EH (cell line): ENCODE measurements at places on chromosomes 7 and 10.

DNA sequence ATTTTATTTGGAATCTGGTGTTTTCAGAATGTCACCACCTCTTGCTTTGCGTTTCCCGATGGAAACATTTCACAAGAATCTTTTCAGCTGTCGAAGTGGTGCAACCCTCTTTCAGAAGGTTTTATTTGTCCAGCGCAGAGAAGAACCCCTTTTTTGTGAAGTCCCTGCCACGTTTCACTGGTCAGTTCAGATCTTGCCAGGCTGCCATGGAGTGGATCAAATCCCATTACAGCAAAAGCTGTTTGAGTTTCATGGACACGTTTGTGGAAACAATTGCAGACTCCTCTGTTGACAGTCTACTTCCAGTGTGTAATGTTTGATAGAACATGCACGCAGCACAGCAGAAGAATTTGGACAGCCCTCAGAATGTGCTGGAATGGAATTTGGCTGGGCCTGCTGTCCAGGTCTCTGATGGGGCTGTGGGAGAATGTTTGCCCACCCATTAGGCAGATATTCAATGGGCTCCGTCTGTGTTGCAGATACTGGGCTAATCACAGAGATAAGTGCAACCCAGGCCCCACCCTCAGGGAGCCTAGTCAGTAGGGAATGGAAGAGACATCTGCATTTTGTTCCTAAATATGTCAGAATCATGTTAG is 143.2 kb downstream of the GRK5 start:
- peak; percentile 45 for DNase-seq

DNA sequence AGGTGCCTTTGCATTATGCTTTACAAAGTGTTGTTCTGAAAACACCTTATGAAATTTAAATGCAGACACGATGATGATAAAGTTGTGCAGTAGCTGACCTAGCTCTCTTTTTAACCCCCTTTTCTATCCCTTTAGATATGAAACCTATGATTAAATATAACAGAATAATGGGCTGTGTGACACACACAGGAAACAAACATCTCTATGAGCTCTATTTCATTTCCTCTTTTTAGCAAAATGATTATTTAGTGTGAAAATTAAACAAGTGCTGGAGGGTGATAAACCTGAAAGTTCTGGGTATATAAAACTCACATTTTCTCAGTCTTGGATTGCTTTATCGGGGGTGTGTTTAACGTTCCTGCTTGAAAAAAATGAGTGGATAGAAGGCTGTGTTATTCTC is 1310.5 kb upstream of the CELF2 start:
- no peak for DNase-seq

DNA sequence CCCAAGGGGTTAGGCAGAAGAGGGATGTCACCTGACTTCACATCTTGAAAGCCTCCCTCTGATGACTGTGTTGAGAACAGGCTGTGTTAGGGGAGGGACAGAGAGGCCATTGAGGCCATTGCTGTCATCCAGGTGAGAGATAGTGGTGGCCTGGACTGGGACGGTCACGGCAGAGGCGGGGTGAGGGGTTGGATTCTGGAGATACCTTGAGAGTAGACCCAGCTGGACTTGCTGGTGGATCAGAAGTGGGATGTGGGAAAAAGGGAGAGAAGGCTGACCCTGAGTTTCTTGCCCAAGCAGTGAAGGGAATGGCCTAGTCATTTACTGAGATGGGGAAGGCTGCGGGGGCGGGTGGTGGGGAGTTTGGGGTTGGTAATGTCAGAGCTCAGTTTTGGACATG is 13.6 kb downstream of the MTURN start:
- no peak for DNase-seq

DNA sequence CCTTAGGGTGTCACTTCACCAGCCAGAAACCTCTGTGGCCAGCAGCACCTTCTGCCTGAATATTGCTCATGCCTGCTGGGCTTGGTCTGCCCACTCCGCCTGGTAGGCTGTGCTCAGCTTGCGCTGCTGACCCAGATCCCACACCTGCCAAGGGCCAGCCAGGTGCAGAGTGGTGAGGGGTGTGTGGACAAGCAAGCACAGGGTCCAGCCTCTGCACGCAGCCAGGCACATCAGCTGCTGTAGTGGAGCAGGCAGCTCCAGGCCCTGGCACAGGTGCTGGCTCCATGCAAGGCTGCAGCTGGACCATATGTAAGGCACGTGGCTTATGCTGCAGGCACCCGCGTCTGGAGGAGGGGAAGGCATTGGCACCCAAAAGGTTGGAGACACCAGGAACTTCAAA is 567.4 kb downstream of the INHBA start:
- no peak for DNase-seq

- no peak for DNase-seq
These were observed 86.3 kb upstream of the NPS start for GRCh38 chr10:127462643-127463295.

- no peak for DNase-seq
These were observed 5.9 kb upstream of the LFNG start for GRCh38 chr7:2513702-2514101.

DNA sequence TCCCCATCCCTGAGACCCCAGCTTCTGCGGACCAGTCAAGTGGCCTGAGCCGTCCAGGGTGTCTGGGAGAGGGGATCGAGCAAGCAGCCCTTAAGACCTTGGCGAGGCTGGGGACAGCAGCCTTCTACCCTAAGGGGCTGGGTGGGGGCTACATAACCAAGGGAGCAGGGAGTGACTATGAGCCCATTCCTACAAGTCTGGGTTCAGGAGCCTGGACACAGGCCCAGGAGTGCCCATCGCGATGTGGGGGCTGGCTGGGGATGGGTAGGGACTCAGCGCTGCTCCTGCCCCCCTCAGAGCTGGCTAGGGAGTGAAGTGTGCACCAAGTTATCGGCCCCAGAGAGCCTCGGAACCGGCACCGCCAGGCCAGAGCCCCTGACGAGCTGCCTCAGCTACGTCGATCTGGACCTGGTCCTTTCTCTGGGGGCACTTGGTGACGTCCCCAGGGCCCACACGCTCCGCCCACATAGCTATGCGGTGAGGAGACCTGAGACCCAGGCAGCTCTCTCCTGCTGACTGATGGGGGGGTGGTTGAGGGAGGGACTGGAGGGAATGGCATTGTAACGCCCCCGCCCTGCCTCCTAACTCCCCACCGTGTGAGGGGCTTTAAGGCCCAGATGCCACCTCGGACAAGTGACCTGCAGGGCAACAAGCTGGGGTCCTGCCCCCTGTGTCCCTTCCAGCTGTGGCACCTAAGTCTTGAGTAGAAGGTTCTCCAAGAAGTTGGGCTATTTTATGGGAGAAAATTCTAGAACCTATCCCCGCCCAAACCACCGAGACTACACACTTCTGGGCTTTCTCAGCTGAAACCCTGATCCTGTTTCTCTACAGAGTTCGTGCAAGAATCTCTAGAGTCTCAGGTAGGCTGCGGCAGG is 2.5 kb downstream of the SAP25 start:
- peak; percentile 27 for DNase-seq

DNA sequence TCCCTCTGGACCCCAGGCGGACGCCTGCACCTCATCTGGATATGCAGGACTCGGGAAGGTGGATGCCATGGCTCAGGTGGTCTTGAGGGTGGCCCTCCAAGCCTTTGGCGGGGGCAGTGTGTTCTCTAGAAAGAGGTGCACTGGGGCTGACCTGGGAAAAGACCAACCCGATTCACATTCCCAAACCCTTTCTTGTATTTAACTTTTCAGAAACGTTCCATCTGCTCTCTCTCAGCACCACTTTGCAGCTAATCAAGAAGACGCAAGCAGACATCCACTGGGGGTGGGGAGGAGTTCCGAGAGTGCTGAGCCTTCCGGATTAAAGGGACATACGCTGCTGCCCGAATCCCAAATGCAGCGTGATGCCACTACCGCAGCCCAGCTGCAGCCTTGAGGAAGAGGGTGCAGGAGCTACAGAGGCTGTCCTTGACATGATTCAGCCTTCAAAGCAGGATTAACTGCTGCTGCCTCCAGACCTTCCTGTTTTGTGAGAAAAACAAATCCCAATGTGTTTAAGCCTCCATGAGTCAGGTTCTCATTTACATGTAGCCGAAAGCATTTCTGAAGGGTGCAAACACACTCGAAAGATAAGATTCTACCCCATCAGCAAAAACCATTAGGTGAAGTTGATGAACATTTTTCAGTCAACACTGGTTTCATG is 39.9 kb downstream of the RBM17 start:
- peak; percentile 66 for DNase-seq

DNA sequence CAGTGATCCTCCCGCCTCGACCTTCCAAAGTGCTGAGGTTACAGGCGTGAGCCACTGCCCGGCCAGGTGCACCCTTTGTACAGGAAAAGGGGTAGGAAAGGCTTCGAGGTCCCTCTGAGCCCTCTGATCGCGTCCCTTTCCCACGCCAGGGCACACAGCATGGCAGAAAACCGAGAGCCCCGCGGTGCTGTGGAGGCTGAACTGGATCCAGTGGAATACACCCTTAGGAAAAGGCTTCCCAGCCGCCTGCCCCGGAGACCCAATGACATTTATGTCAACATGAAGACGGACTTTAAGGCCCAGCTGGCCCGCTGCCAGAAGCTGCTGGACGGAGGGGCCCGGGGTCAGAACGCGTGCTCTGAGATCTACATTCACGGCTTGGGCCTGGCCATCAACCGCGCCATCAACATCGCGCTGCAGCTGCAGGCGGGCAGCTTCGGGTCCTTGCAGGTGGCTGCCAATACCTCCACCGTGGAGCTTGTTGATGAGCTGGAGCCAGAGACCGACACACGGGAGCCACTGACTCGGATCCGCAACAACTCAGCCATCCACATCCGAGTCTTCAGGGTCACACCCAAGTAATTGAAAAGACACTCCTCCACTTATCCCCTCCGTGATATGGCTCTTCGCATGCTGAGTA is 871 bp downstream of the POP7 start:
- DNase-seq, result no peak

- DNase-seq, result no peak
These were observed 7.4 kb downstream of the POT1 start for GRCh38 chr7:124922200-124922599.

DNA sequence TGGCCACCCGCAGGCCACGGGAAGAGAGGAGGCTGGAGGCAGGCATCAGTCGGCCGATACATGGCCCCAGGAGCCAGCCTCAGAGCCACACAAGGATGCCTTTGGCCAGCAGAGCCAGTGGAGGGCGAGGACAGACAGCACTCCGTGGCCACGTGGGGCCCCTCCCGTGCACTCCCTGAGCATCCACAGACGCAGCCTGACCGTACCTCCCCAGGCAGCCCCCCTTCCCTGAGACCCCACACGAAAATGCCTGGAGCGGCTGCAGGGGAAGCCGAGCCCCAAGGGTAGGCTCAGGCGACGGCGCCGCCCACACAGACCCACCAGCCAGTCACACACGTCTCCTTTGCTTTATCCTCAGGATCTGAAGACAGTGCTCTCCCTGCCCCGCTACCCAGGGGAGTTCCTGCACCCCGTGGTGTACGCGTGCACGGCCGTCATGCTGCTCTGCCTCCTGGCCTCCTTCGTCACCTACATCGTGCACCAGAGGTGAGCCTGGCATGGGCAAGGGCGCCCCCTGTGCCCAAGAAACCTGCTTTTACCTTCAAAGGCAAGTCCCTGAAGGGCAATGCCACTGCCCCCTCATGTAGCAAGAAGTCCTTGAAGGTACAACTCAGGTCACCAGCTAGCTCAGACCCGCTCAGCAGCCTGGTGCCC is 9.0 kb downstream of the ADGRA1 start:
- no peak for DNase-seq

DNA sequence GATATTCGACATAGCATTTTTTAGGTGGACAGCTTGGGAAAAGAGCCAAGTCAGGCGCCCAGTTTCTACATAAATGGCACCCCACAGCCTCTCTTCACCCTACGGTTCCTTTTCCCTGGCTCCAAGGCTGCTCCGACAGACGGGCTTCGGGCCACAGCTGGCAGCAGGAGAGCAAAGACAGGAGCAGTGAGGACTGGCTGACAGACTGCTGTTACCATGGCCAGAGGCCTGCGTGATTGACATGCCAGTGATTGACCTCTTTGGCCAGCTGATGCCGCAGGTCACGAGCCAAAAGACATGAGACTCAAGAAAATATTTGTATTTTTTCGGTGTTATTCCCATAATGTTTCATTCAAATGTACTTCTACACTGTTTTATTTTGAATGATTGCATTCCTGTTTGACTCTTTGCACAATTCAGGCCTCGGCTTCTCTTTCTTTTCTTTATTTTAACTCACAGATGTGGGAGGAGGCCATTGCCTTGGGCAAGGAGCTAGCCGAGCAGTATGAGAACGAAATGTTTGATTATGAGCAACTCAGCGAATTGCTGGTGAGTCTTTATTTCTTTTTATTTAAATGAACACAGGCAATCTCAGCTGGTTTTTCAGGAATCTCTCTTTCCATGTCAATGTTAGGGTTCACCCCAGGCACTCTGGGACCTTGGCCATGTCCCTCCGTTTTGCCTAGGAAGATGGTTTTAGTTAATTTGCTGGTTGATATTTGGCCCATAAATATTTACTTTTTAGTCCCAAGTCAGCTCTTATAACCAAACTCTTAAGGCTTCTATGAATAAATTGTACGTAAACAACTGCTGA is 146.3 kb upstream of the NPS start:
- DNase-seq, result no peak

DNA sequence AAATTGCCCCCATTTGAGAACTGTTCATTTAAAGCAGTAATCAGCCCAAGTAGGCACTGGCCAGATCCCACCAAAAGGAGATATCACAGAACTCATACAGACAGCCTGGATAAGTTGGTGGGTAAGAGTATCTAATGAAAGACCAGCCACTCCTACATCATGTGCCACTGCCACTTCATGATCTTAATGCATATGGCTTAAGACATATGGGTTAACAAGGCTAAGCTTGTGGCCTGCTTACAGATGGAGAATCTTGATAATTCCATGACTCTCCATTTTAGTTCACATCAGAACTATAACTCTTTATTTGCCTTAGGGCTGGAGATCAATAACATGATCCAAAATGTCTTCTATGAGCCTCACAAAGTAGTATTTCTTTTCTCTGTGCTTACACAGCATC is 6.8 kb upstream of the IFIT1B start:
- DNase-seq, result no peak

DNA sequence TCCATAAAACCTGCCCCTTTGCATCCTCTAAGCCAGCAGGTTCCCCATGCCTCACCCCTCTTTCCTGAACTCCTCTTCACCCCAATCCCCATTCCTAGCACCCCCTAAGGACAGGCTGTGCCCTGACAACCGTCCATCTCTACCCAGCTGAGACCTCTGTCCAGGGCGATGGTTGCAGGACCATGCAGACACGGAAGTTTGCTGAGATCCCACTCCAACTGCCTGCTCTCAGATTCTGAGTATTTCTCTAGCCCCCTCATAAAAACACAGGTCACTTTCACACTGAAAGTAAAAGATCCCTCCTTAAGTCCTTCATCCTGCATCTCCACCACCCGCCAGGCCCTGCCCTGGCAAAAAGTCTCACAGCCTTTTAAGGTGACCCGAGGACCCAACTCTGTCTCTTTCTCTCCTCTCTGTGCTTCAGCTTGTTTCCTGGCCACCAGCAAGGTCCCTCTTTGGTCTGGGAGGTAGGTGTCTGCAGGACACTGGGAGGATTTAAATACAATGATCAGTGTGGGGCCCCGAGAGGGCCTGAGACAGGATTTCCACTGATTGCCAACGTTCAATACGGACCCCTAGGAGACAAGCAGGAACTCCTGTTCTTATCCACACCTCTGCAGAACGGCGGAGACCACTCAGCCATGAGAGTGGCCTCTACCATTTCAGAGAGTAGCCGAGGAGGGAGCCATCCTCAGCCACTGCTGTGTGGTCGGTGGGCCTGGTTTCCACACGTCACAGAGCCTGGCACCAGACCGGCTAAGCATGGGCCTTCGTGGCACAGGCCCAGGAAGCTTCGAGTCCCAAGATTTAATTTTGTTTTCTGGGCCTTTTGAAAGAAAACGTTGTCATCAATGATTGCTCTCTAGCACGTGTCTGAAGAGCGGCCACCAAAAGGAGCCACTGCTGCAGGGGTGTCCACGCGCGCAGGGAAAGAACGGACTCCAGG is 27.9 kb downstream of the CALML3 start:
- DNase-seq, result no peak
